ENCODE measurements at places on chromosomes 5 and 9.

- DNase-seq = no peak
These were observed 733 bp downstream of the COL23A1 start for GRCh38 chr5:178589180-178590140.

DNA sequence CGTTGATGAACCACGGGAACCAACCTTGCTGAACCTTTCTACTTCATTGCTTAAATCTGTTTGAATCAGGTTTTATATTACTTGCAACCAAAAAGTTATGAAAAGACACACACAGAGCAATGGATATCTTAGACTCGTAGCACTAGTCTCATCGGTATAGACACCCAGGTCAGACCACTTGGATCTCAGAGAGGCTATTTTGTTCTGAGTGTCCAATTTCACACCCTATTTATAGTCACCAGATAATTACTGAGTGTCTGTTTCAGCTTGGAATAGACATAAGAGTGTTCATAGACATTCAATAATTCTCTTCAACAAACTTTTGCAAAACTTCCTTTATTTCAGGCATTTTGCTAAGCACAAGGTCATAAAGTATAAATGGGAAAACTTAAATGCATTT lies 145.4 kb upstream of the EGFLAM start:
- no peak for DNase-seq

GRCh38 chr9:94280409-94280989 lies 21.4 kb downstream of the ZNF169 start:
- DNase-seq = no peak

GRCh38 chr5:145350513-145350912 lies 484.6 kb downstream of the PRELID2 start:
- no peak for DNase-seq

- DNase-seq = no peak
These were observed 7.2 kb upstream of the DNAJB5 start for GRCh38 chr9:34982361-34982760.

DNA sequence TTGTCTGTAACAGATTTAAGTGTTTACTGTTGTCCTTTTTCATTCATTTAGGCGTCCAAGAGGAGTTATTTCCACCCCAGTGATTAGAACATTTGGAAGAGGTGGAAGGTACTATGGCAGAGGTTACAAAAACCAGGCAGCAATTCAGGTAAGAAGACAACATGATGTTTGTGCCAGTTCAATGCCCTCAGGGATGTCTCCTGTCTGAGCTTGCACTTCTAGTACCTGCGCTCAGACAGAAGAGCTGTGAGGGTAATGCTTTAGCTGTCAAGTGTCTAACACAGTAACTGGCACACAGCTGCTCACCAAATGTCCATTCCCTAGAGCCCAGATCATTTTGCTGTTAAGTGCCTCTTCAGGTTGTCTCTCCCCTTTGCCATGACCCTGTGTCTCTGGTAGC lies 14.2 kb upstream of the PHF2 start:
- DNase-seq = no peak

GRCh38 chr9:97803167-97804058 lies 49.6 kb upstream of the FOXE1 start:
- DNase-seq = peak; percentile 63

DNA sequence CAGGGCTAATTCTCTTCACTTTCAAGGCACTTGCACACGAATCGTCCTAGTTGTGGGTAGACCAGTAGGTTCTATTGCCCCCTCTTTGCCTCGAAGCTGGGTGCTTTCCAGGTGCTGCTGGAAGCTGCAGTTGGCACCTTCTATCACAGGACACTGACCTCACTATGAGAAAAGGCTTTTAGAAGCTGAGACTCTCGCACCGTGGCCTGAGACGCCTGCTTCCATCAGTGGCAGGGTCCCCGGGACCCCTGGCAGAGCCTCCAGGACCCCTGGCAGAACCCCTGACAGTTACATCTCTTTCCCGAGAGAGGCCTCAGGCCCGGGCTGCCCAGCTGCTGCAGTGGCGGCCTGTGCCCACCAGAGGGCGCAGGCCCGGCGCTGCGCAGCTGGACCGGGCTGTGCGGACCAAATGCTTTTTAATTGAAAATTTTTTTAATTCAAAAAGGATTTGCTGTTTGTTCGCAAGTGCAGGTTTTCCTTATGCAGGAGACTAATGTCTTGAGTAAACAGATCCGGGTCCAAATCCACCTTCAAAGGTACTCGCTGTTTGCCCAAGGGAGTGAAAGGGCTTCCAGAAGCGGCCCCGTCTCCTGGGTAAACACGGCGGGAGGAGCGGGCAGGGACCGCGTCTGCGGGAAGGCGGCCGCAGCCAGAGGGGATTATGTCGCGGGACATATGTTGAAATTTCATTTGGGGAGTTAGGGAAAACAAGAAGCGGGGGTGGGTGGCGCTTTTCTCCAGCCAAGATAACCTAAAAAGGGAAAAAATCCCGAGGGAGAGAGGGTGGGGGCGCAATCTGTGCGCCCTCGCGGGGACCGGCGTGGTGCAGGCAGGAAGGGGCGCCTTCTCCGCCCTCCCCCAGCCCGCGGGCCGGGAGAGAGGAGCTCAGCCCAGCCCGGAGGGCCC lies 114.5 kb upstream of the LMX1B start:
- DNase-seq = no peak

DNA sequence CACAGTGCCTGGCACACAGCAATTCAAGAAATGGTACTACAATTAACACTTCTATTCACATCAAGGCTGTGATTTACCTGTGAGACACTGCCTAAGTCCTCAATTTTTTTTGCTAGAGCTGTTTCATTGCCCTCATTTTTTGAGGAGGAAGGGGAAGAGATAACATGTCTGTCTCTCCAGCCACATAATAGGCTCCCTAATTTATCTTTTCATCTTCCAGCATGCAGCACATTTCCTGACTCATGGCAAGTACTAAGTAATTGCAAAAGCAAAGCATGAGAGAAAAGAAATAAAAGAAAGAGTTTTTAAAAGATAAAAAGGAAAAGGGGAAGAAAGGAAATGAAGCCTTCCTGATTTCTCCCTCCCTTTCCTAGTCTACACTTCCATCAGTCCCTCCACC lies 26.9 kb upstream of the RNF38 start:
- no peak for DNase-seq

GRCh38 chr5:33330992-33331391 lies 109.8 kb upstream of the TARS1 start:
- no peak for DNase-seq

DNA sequence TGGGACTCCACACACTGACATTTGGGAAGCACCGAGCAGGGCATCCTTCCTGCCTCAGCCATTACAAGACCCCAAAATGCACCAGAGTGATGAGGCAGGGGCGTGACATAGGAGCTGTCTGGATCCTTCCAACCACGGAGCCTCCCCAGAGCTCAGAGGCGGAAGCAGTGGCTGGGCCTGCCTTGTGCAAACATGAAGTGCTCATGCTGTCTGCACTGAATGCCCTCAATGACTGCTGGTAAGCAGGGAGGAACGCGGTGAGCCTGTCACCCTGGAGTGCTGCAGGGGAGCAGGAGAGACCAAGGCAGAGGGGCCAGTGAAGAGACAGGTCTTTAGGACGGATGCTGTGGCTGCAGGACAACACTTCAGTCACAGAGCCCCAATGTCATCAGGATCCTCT lies 60.2 kb upstream of the HRH2 start:
- no peak for DNase-seq

GRCh38 chr5:140273401-140273877 lies 29.5 kb downstream of the PFDN1 start:
- DNase-seq = no peak

- DNase-seq = no peak
These were observed 119.8 kb downstream of the EBF1 start for GRCh38 chr5:158979749-158980521.

DNA sequence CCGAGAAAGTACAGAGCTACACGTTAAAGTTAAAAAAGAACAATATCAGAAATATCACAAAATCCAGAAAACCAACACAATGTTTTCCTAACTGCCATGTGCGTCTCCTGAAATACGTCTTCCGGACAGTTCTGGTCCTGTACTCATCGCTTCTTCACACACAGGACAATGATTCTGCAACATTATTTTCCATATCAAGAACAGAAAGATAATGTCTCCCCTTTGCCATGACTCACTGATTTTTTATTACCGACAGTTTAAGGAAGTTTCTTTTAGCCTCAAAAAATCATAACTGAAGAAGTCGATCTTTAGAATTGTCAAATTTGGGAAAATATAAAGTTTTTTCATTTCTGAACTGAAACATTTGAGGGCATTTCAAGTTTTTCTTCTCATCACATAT lies 2.5 kb downstream of the TBC1D9B start:
- no peak for DNase-seq

DNA sequence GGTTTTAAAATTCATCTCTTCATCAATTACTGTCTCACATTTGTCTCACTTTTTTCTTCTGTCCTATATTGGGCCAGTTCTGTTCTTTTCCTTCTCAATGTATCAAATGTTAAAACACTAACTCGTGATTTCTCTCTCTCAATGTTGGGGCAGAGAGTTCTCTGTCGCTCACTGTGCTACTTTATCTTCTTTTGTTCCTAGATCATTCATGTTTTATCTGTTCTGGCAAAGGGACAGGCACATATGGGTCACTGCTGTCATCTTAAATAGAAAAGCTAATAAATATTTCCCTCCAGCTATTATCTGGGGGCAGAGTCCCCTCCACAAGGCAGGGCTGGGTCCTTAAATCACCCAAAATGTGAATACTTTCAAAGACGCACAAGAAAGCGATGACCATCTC lies 214.0 kb downstream of the PTTG1 start:
- no peak for DNase-seq
